Uterus (tissue), 4 donors: ENCODE measurements at places on chromosomes 7 and 10. TPM values are rescaled to one million over a fixed set of nuclear protein-coding genes. Genes with fewer than 3 reads are reported as not detected.

Gene TMEM178B
- 0.76 TPM for total RNA-seq

Gene ADCY1
- not detected for total RNA-seq

Gene ITPRID1
- 1.6 TPM for total RNA-seq

Gene DPYSL4
- 1.5 TPM for total RNA-seq

Gene WEE2
- not detected for total RNA-seq

Gene SFRP4
- 17.4 TPM for total RNA-seq

Gene FXYD4
- total RNA-seq, result not detected

Gene ARPC1A
- total RNA-seq, result 118 TPM

Gene GPRIN2
- not detected for total RNA-seq

Gene GIMAP1
- total RNA-seq, result 12.3 TPM

Gene NODAL
- total RNA-seq, result not detected

Gene PHYHIPL
- total RNA-seq, result 0.12 TPM

Gene PROSER2
- 3.5 TPM for total RNA-seq

Gene LDB1
- 37.1 TPM for total RNA-seq

Gene CTTNBP2
- total RNA-seq, result 16.4 TPM

Gene KAZALD1
- 6.3 TPM for total RNA-seq

Gene HABP2
- 0.41 TPM for total RNA-seq

Gene MAGI2
- total RNA-seq, result 5.3 TPM

Gene OPALIN
- total RNA-seq, result not detected

Gene AIMP2
- 21.1 TPM for total RNA-seq

Gene NUB1
- total RNA-seq, result 38.2 TPM

Gene CNNM1
- not detected for total RNA-seq

Gene CDNF
- total RNA-seq, result 2.6 TPM

Gene MYOZ1
- 1.6 TPM for total RNA-seq

Gene R3HCC1L
- 13.7 TPM for total RNA-seq

Gene CHST15
- total RNA-seq, result 14.4 TPM

Gene CPN1
- total RNA-seq, result not detected

Gene TLX1
- not detected for total RNA-seq

Gene PHYH
- total RNA-seq, result 94.1 TPM

Gene PILRB
- 13.4 TPM for total RNA-seq

Gene FAM25G
- total RNA-seq, result not detected

Gene GPER1
- 1.3 TPM for total RNA-seq

Gene MCM10
- total RNA-seq, result not detected

Gene ANKRD16
- total RNA-seq, result 12.9 TPM

Gene EN2
- total RNA-seq, result not detected
